ENCODE measurements at places on chromosomes 11 and 22.

DNA sequence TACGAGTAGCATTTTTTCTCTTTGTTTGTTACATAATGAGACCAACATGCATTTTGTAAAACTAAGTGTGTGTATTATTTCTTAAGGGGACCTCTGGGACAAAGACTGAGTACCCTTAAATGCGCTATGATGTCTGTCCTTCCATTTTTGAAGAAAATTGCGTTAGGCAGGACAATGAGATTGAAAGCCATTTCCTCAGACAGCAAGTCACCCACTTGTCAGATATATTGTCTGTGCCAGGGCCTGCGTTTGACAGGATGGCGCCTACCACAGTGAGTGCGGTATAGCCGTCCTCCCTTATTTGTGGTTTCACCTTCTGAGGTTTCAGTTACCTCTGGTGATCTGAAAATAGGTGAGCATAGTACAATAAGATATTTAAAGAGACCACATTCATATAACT lies 2.2 kb downstream of the AP2A2 start:
- DNase-seq: no peak
- H3K27me3 ChIP-seq: no peaks in the 10 kb centered on the region
- no peak overlapping the region for H3K4me3 ChIP-seq
- no peak overlapping the region for H3K27ac ChIP-seq
- H3K4me1 ChIP-seq: peaks cover 27% of the 10 kb centered on the region
- H3K36me3 ChIP-seq: no peaks in the 10 kb centered on the region

DNA sequence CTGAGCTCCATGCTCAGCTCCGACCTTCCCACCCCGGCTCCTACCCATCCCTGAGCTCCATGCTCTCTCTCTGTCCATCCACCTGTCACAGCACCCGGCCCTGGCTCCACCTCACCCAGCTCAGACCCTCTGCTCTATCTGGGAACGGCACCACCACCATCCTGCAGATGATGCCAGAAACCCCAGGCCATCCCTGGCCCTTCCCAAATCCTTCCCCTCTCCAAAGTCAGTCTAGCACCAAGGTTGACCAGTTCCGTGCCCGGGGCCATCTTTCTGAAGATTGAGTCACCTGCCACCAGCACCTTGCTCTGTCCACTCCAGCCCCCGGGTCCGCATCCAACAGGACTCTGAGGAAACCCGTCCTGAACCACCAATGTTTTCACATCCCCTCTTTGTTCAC lies 969.6 kb downstream of the BRD1 start:
- no peaks in the 10 kb centered on the region for H3K36me3 ChIP-seq
- no peaks in the 10 kb centered on the region for H3K27me3 ChIP-seq
- H3K4me1 ChIP-seq: no peaks in the 10 kb centered on the region
- no peak overlapping the region for H3K4me3 ChIP-seq

GRCh38 chr11:5258543-5259262 lies 4.1 kb upstream of the HBG2 start:
- DNase-seq: no peak
- H3K36me3 ChIP-seq: no peaks in the 10 kb centered on the region
- no peak overlapping the region for H3K27ac ChIP-seq
- no peak overlapping the region for H3K4me3 ChIP-seq
- no peaks in the 10 kb centered on the region for H3K4me1 ChIP-seq
- H3K27me3 ChIP-seq: no peaks in the 10 kb centered on the region

GRCh38 chr11:46352063-46352841 lies 5.0 kb downstream of the DGKZ start:
- H3K4me3 ChIP-seq: no peak overlapping the region
- peaks cover 13% of the 10 kb centered on the region for H3K4me1 ChIP-seq
- no peak for DNase-seq
- no peak overlapping the region for H3K27ac ChIP-seq

GRCh38 chr11:456533-456932 lies 6.5 kb downstream of the PTDSS2 start:
- no peak for DNase-seq
- no peak overlapping the region for H3K27ac ChIP-seq
- peaks cover 4% of the 10 kb centered on the region for H3K4me1 ChIP-seq
- no peak overlapping the region for H3K4me3 ChIP-seq

DNA sequence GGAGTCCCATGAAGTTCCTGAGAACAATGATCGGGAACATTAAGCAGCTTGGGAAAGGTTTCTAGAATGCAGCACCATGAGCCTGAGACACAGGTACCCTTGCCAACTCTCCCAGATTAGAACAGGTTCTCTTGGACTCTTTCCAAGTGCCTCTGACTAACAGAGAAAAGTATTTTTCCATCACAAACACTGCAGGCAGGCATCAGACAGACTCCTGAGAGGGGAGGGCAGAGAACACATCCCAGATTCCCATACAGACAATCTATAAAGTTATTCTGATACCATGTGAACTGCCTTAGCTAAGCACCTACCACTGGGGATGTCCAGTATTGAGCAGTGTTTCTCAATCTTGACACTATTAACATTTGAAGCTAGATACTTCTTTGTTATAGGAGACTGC lies 27.3 kb downstream of the SERGEF start:
- DNase-seq: no peak
- peaks cover 13% of the 10 kb centered on the region for H3K36me3 ChIP-seq

DNA sequence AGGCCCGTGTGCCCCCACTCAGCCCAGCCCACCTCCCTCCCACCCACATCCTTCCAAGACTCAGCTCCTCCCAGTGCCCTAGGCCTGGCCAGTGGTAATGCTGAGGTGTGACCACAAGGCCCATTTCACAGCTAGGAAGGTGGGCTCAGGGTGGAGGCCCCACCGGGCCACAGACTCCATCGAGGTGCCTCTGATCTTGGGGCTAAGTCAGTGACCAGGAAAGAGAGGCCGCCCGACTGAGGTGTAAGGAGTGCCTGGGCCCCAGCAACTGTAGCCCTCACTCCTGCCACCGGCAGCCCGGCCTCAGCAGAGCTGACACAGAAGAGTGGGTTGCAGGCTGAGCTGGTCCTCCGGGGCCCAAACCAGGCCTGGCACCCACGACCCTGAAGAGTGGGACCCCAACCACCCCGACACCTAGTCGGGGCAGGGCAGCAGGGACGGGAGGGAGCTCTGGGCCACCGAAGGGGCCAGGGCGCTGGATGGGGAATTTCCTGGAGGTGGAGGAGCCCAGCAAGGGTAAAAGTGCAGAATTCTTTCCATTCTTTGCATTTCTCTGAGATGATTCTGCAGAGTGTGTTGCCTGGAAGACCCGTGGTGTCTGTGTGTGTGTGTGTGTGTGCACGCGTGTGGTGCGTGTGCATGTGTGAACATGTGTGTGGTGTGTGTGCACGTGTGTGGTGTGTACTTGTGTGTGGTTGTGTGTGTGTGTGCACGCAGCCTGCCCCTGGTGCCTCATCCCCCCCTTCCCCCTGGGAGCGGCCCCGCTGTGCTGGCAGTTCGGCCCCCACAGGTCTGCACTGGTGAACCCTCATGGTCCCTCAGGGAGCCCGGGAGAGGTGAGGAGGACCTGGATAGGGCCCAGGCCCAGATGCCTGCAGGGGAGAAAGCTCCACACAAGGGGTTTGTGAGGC lies 8.3 kb upstream of the PIM3 start:
- H3K4me3 ChIP-seq: no peak overlapping the region
- H3K36me3 ChIP-seq: no peaks in the 10 kb centered on the region
- no peak overlapping the region for H3K27ac ChIP-seq
- DNase-seq: no peak
- no peaks in the 10 kb centered on the region for H3K27me3 ChIP-seq

- H3K27ac ChIP-seq: no peak overlapping the region
- H3K4me3 ChIP-seq: no peak overlapping the region
- peaks cover 12% of the 10 kb centered on the region for H3K4me1 ChIP-seq
- no peaks in the 10 kb centered on the region for H3K36me3 ChIP-seq
- DNase-seq: peak; percentile 31
- H3K27me3 ChIP-seq: no peaks in the 10 kb centered on the region
Observed at GRCh38 chr11:44946263-44946662, 4.4 kb downstream of the TP53I11 start.
